ENCODE measurements at places on chromosomes 7 and 10.

DNA sequence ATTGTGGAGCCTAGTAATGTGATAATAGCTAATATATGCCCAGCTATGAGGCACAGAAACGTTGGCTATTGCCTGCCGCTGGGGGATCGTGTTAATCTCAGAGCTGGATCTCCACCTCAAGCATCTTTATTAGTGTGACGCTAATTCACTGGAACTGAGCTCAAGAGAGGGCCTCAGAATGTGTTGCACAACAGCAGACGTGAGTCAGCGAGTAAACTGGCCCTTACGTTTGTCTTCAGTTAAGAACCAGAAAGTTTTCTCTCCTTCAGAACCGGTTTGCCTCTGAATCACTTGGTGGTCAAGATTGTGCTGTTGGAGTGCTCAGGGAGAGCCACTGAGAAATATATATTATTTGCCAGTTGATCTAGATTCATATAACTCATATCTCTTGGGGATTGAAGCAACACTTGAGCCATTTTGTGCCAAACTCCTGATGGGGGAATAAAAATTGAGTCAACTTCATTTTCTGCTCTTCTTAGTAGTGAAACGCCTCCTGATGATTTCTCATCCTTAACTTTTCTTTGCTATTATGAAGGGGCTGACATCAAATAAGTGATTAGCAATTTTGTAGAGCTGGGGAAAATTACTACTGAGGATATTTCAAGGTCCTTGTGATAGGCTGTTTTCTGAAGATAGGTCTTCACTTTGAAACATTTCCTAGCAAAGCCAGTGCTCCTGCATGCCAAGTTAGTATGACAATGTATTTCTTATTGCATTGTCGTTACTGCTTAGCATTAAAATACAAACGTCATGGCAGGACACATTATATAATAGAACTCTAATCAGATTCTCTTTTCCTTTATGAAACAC, 22.3 kb downstream of the BZW2 start:
- DNase-seq, result no peak

- no peak for DNase-seq
These were observed 8.8 kb downstream of the DDC start for GRCh38 chr7:50556247-50556991.

- DNase-seq, result no peak
These were observed 221.0 kb upstream of the FZD1 start for GRCh38 chr7:91043186-91043585.

DNA sequence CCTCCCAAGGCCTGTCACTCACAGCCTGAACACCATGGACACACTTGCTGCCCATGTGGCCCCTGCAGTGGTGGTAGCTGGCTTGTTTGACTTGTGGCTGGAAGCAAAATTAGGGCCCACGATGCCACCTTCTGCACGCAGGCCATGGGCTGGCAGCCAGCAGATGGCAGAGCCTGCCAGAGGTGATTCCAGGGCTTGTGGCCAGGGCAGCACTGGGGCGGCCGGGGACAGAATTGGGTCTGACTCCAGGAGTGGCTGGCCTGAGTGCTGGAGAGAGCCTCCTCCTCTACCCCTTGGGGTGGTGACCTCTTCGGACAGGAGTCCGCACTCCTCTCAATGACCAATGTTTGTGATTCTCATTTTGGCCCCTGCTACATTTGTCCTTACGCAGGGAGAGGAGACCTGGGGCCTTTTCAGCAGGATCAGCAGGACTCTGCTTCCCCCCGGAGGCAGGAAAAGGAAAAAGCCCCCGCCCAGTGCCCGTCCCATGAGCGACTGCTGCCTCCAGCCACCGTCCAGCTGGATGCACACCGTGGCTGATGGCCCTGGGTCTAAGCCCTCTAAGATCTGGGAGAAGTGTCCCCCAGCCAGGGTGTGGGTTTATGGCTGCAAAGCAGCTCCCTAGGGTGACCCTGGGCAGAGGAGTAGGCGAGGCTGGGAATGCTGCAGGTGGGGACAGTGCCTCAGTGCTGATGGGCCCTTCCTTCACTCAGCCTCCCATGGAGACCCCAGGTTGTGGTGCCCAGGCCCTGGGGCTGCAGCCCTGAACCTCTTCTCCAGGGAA, 26.5 kb downstream of the DNAJB12 start:
- no peak for DNase-seq

DNA sequence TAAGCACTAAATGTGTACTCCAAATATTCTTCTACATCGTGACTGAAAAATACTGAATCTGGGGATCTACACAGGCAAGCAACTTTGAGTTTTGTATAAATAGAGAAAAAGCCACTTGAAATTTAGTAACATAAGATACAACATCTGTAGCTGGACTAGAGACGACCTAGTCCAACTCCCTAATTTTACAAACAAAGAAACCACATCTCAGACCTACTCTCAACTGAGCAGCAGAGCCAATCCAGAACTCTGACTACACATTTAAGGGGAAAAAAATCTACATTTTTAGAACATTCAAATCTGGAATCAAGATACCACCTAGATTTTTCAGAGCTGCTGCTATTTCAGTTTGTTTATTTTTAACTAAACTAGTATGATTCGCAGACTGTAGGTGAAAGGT, 88.9 kb downstream of the CABCOCO1 start:
- no peak for DNase-seq

DNA sequence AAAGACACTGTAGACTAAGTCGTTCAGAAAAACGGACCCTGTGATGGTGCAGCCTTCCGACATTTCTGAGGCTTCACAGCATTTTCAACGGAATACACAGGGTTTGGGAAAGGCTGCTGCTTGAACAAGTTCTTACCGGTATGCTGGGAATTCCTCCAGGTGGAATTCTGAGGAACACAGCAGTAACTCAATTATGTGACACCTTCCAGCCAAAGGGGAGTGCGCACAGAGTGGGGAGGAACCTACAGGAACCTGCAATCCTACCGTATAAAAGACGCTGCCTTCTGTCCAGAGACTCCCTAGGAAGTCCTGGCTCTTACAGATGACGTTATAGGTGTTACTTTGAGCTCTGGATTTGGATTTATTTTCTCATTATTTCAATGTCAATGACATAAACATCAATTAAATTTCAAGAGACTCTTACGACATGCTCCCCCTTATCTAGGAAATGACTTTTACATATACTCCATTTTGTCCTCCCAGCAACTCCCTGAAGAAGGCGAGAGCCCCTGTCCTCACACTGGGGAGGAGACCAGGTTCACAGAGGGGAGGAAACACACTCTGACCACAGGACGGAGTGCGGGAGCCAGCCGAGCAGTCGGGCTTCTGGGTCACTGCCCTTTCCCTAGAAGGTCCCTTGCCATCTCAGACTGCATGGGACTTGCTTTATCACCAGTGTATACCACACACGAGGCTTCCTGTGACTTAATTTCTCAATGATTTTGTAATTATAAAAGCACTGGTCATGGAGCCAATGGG, 27.9 kb downstream of the VIPR2 start:
- no peak for DNase-seq

- DNase-seq, result no peak
These were observed 80.7 kb downstream of the INHBA start for GRCh38 chr7:41621953-41622831.

- no peak for DNase-seq
These were observed 51.5 kb downstream of the PFKFB3 start for GRCh38 chr10:6254201-6254600.

DNA sequence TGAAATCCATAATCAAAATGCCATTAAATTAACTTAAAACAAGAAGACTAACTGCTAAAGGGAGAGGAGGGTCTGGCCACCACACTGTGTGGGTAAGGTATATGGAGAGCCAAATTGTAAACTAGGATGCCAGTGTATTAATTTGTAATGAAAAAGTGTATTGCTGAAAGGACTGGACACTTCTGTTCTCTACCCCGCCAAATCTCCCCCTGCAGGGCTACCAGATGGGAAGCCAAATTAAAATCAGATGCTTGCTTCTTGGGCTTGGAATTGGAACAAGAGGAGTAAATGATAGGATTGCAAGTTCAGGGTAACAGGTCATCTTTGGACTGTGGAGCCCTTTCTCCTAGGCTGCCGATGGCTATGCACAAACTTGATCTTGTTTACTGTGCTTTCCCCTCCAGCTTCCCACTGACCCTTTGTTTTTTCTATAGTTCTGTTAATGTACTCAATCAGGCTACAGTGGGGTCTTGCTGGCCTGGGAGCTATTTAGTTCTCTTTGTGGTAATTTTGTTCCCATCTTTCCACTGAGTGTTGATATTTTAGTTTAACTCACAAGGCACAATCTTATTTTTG, 932.1 kb upstream of the C7orf33 start:
- no peak for DNase-seq

GRCh38 chr7:2566348-2566889, 7.6 kb downstream of the IQCE start:
- DNase-seq, result no peak

DNA sequence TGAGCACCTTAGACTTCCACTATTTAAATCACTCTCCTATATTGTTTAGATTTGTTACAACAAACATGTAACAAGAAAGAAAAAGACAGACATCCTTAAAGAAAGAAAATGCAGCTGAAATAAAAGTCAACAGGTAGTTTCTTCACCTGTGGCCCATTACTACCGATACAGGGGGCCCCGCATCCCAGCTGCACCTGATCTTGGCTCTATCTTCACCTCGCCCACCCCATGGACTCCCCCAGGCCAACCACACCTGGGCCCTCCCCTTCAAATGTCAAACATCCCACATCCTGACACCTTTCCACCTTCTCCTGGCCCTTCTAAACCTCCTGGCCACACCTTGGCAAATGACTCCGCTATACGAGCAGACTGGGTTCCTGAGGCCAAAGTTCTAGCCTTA, 7.0 kb downstream of the DDX56 start:
- no peak for DNase-seq

DNA sequence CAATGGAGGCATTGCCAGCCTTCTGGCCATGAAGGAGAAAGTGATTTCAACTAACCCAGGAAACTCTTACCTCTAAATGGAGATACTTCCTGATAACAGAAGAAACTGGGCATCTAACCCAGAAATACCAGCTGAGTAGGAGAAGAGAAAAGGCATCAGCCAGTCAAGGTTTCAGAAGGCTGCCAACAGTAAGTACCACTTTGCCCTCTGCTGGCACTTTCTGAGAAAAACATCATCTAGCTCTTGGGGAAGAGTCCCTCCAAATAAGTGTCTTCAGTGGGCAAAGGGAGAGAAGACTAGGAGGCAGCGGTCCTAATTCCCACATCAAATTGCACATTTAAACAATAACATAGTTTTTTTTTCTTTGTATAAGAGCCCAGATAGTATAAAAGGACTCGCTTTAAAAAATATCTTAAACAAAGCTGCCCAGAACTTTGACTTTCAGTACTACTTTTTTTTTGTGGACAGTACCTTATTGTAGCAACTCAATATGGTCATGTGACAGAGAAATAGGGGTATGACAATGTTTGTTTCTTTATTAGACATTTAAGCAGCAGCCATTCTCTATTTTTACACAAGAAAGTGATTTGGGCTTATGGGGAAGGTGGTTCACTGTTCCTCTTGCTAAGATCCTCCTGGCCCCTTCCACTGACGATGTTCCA, 157.3 kb downstream of the CTTNBP2 start:
- DNase-seq, result peak; percentile 27

GRCh38 chr10:52577047-52577446, 195.5 kb downstream of the MBL2 start:
- DNase-seq, result no peak

- peak; percentile 9 for DNase-seq
These were observed 828.8 kb upstream of the MBL2 start for GRCh38 chr10:53601260-53601875.

DNA sequence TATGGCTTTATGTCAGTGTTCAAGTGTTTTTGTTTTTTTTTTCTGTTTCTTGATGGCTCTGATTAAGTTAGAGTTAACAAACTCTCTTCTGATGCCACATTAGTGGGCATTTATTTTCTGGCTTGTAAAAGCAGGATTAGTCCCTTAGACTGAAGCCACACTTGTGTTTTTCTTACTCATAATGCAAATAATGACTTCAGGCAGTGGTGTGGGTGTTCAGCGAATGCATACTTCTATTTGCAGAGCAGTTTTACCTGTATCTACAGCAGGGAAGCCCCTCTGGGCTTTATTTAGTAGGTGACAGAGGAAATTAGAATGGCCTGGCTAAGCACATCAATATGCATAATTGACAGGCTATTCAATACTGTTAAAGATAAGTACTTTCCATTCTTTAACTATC, 79.9 kb downstream of the CNNM2 start:
- DNase-seq, result no peak

- no peak for DNase-seq
These were observed 31.6 kb upstream of the SLC16A12 start for GRCh38 chr10:89566992-89567391.

DNA sequence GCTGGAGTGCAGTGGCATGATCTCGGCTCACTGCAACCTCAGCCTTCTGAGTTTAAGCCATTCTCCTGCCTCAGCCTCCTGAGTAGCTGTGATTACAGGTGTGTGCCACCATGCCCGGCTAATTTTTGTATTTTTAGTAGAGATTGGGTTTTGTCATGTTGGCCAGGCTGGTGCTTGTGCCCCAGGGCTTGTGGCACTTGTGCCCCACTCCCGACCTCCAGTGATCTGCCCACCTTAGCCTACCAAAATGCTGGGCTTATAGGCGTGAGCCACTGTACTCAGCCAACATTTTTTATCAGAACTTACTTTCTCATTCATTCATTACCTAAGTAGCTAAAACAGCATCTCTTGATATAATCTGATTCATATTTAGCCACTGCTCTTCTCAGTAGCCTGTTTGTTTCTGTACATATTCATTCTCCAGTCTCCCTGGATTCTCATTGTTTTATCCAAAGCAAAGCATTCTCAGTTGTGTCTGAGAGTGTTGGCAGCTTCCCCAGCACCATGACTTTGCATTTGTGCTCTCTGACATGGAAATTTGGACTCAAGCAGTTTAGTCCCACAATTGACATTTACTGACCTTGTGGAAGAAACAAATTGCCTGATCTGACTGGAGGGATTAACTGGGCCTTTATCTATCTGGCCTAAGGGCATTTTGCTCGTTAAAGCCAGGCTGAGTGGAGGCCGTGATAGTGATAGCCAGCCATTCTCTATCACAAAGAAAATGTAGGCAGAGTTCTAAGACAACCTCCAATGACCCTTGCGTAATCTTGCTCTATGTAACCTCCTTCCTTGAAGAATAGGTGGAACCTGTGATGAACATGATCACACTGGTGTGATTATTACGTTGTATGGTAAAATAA, 44.9 kb downstream of the AKR1B15 start:
- no peak for DNase-seq

- no peak for DNase-seq
These were observed 45.3 kb downstream of the GRID2IP start for GRCh38 chr7:6505685-6506559.

GRCh38 chr7:50341724-50342123, 37.2 kb downstream of the IKZF1 start:
- DNase-seq, result no peak

Measured in neuronal stem cell (in vitro differentiated cells).